Transverse colon (tissue), 4 donors: ENCODE measurements at places on chromosomes 6 and 20.

DNA sequence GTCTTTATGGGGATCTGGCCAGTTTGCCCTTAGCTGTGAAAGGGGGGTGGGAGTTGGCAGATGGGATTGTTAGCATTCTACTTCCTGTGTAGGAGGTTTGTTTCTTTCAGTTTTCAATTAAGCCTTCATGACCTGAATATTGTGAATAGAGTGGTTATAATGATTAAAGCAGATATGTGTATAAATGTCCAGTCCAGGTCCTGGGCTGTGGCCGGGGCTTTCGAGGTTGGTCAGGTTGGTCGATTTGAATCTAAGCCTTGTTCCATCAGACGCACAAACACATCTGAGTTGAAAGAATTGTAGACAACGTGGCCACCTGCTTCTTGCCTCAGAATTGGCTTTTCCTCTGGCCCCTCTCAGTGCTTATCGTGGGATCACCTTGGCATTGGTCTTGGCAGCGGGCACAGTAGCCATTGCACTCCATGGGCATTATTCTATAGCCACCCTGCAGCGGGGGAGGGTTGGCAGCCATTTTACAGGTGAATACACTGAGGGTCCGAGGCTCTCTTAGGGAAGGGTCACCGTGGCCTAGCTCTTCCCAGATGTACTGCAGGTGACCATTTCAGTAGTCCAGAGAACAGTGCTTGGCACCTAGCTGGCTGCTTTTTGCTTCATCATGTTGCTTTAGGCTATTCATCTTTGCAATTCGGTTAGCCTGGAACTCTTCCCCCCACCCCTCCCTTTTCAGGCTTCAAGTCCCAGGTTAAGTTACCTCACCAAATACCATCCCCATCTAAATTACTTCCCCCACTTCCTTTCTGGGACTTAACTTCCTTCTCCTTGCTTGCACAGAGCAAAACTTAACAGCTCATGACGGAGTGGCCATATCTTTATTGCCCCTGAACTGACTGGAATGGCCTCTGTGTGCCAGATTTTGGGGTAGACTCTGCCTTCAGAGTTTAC is 1.1 kb downstream of the RNF114 start:
- peak; percentile 42 for DNase-seq

GRCh38 chr20:52676283-52676995 is 295.7 kb upstream of the TSHZ2 start:
- no peak for DNase-seq

- no peak for DNase-seq
Observed at GRCh38 chr6:13226071-13226470, 102.3 kb downstream of the TBC1D7 start.

DNA sequence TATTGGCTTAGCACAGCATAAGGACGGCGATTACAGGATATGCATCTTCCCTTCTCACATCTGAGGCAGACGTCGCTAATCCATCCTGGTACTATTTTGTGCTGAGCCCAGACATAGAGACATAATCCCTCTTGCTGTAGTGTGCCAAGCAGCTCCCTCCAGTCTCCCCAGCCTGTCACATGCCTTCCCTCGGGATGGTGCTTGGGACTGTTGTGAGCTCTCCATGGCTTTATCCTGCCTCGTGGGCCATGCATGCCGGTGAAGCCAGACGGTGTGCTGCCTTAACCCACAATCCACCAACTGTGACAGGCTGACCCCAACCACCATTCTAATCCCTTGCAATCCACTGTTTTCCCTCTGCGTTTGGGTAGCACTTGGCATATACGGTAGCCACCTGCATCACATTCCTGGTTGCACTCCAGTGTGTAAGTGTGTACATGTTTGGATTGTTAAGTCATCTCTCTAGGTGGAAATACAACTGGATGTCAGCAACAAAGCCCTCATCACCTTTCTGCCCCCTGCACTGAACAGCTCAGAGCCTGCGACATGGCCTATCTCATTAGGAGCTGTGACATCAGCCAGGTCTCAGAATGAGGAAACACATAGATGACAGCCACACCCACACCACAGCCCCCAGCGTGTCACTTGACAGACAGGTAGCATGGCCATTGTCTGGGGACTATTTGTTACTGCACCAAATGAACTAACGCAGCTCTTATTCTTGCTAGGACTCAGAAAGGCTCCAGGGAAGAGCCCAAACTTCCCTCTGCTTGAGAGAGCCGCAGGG is 374.8 kb upstream of the CDH4 start:
- no peak for DNase-seq

DNA sequence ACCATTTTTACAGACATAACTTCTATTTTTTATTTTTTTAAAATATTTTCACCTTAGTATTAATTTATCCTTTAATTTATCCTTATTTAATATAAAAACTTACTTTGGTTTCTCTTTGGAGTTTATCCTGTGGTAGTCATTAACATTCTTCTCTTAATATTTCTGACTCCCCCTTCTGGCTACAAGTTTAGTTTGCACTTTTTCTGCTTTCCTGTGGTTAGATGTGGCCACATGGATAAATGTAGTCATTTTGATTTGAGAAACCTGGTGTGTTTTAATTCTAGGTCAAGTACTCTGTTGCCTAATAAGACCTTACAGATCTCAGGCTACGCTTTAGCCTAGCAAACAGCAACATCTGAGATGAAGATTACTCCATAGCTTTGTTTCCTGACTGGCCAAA is 1187.5 kb downstream of the HACE1 start:
- DNase-seq: no peak

DNA sequence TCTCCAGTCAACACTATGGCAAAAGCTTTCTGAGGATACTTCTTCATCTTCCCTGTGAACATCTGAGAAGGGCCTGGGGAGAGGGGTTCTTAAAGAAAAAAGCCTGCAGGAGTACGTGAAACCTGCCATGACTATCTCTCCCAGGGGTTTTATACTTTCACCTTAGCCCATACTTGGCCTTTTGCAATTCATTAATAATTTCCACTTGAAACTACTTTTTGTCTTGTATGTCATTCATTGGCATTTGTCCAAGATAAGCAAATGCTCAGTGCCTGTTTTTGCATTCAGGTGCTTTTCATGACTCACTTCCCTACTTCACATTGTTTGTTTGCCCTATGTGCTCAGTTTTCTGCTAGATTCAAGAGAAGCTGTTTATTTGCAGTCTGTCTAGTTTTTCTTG is 580.3 kb upstream of the GJE1 start:
- no peak for DNase-seq

- no peak for DNase-seq
Observed at GRCh38 chr6:10484912-10485311, 36.2 kb upstream of the GCNT2 start.

- DNase-seq: no peak
Observed at GRCh38 chr6:28400122-28400451, 540 bp upstream of the ZSCAN12 start.

GRCh38 chr20:10390709-10391108 is 43.3 kb downstream of the MKKS start:
- DNase-seq: no peak

- peak; percentile 20 for DNase-seq
Observed at GRCh38 chr6:32843331-32843978, 392 bp downstream of the PSMB8 start.

DNA sequence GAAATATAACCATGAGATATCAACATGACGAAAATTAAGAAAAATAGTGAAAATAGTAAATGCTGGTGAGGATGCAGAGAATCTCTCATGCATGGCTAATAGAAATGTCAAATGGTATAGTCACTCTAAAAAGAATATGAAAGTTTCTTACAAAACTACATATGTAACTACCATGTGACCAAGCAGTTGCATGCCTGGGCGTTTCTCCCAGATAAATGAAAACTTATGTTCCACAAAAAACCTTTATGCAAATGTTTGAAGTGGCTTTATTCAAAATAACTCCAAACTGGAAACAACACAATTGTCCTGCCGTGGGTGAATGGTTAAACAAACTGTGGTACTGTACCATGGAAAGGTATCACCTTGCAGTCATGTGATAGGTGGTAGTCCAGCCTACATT is 112.4 kb downstream of the HDGFL1 start:
- DNase-seq: no peak

DNA sequence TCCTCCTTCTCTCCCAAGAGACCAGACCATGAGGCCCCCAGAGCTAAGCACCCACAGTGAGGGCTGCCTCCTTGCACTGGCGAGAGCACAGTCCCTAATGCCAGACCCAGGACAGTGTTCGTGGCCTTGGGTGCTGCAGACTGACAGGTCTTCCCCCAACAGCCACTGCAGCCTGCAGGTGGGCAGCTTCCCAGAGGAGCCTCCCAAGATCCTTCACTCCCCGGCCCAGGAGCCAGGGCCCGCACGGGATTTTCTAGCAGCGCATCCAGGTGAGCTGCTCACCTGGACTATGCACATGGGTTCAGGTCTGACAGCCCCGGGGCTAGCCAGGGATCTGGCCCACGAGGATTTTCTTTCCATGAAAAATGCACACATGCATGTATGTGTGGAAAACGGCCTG is 41.7 kb downstream of the SUMO4 start:
- no peak for DNase-seq

DNA sequence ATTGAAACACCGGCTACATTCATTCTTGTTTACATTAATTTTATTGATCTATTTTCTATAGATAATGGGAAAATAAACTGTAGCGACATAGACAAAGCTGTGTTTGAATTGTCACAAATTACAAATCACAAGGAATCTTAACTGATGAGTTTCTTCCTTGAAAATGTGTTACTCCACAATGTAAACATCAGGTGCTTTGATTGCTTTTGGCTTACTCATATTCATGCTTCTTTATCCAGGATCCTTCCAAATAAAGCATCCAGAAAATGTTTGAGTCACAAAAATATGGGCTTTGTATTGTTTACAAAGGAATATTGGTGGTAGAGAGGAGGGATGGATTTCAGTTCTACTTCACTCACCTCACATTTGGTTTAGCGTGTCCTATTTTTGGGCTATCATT is 64.0 kb downstream of the BMP2 start:
- DNase-seq: no peak

- no peak for DNase-seq
Observed at GRCh38 chr20:60500038-60500701, 541.9 kb downstream of the CDH26 start.

DNA sequence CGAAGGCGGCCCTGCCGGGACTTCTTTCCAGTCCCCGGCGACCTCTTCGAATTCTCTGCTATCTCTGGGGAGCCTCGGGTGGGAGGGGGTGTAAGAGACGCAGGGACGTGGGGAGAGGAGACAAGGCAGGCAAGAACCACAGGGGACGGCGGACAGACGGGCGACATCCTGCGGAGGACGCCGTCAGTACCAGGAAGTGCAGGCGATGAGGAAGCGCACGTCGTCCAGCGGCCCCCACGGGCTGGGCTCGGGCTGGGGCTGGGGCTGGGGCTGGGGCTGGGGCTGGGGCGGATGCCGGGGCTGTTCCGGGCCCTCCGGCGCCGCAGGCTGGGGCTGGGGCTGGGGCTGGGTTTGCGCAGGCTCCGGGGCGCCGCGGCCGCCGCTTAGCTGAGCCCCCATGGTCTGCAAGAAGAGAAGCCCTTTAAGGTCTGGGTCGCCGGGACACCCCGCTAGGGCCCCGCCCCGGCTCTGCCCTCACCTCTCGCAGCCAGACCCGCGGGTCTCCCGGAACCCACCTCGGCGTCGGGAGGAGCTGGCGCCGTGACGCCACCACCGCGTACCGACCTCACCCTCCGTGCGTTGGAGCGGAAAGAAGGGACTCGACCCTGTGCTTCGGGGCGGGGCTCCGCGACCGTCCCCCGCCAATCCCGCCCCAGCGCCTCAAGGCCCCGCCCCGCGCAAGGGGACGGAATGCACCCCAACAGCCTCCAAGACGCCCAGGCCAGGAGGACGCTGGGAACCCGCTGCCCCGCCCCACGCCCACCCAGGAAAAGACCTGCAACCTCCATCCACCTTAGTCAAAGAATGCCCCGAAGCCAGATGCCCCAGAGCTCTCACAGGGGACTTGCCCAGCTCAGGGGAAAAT is at the start of gene MMP24OS:
MMP24OS (minus strand) TSS at position 592 of the 865 bp plus-strand sequence; CDS start at position 399, 193 bp downstream.
- DNase-seq: peak; percentile 94

DNA sequence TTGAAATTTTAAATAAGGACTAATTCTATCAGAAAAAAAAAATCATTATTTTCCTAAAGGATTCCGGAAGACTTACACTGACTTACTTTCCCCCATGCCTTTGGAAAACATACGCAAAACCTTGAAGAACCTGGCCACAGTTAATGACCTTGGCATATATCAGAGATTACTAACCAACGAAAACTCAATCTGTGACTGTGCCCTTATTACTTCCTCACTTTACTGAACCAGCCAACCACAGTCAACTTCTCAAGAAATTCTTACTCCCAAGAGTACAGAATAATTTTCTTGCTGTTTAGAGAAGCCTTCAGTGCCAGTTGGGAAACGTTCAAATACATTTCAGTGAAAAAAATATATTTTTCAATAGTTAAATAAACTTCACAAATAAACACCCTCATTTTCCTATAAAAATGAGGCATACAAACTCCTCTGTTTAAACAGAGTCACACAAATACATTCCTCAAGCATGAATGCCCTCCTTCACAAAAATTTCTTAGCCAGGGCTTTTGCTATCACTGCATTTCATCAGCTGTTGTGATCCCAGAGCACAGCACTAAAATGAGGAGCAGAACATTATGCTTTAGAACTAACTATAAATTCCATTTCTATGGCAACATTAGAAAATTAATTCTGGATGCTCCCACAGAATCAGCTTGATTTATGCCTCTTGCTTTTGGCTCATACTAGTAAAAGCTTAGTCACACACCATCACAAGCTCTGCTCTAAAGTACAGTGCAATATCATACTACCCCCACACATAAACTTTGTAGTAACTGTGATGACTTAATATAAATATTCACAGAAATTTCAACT is 117.6 kb downstream of the DST start:
- DNase-seq: no peak

DNA sequence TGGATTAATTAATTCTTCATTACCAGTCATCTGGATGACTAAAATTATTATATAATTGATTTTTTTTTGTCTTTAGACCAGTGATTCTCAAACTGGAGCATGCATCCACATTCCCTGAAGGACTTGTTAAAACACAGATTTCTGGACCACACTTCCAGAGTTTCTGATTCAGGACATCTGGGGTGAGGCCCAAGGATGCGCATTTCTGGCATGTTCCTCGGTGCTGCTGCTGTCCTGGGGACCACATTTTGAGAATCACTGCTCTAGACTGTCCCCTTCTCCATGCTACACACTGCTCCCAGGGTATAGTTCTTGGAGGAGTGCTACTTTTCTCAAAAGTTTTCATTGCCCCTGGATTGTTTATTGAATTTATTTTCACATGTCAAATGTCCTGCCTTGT is 145.0 kb downstream of the RNF144B start:
- no peak for DNase-seq

DNA sequence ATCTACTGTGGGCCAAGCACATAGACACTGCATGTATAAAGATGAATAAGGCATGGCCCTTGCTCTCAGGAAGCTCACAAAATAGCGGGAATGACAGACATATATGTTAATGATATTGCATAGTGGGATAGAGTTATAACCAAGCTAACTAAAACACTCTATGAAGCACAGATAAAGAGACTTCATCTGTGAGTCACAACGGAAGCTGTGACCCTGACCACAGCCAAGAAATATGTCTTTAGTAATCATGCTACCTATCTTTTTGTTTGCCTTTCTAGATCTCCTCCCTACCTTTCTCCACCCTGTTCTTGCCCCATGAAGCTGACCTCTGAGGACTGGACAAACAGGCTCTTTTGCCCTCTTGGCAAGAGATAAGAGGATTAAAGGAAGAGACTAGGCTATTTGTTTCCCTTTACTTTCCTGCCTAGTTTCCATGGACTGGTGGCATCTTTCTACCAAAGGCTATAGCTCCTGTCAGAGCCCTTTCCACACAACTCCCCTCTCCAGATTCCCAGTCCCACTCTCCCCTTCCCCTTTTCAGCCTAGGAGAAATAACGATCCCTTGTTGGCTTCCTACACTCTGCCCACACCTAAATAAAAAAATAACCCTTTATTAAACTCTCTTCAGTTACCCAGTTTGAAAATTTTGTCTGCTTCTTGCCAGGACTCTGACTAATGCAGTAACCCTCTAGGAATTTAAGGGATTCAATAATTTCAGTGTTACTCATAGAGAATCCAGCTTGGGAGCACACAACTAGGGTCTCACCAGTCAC is 504.9 kb upstream of the MARCKS start:
- peak; percentile 12 for DNase-seq
